ENCODE measurements at places on chromosomes 7 and 10.
A peak's percentile ranks its signal among the peaks of the same experiment; 100 is the strongest.

DNA sequence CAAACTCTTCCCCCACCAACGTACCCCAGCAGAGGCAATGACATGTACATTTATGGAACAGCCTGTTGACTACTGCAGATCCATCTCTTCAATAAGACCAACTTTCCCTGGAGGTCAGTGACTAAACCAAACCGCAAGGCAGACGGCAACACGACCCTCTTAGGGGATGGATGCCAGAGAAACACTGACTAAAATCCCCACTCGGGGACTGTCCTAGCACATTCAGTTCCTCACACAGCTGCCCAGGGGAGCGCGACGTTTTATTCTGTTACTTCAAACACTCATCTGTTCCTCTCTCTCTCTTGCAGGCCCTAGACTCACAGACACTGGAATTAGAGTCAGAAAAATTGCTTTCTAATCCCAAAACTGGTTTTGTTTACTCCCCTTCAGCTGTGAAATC is 146.5 kb upstream of the PRSS1 start:
- no peak for DNase-seq

DNA sequence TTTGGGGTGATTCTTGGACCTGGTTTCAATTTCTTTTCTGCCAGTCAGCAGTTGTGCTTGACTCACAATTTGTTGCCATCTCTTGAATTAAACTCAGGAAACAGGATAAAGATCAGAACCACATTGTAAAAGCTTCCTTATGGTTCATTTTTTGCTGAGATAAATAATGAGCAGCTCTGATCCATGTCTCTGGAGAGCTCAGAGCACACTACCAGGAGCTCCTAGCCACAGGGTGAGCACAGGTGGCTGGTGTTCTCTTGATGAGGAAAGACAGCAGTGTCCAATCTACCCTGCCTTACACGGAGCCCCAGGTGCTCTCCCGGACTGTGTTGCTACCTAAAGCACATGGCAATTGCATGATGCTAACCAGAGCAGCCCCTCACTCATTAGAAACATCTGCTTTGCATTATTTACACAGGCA is 17.2 kb upstream of the FAM170B start:
- no peak for DNase-seq

DNA sequence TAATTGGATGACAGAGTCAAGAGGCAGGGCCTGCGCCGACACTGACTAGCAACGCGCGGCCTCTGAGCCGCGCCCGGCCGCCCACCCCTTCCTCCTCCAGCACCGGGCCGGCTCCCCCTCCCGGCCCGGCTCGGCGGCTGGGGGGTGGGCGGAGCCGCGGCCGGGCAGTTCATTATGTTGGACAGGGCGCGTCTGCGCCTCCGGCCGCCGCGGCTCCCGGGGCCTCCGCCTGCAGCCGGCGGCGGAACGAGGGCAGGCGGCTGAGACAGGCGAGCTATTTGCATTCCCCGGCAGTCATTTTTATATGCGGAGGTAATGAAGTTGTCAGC is 106.7 kb downstream of the SNX10 start:
- DNase-seq: no peak

DNA sequence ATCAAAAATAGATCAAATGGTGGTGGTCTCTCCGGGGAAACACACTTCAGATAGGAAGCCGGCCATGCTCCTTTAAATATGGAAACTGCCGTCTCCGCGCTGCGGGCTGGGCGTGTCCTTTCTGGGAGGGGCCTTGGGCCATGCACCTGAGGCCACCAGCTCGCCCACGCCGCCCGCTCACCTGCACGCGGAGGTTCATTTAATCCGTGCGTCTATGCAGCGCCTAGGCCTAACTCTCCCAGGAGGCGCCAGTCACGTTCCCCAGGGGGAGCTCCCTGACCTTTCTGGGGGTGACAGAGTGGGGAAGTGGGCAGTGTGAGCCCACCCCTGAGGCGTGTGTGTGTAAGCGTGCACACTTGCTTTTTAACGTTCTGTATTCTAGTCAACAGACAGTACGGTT is 64.0 kb downstream of the C10orf143 start:
- DNase-seq: no peak

- no peak for DNase-seq
Measured at GRCh38 chr7:130988443-130988842, 254.4 kb upstream of the KLF14 start.

DNA sequence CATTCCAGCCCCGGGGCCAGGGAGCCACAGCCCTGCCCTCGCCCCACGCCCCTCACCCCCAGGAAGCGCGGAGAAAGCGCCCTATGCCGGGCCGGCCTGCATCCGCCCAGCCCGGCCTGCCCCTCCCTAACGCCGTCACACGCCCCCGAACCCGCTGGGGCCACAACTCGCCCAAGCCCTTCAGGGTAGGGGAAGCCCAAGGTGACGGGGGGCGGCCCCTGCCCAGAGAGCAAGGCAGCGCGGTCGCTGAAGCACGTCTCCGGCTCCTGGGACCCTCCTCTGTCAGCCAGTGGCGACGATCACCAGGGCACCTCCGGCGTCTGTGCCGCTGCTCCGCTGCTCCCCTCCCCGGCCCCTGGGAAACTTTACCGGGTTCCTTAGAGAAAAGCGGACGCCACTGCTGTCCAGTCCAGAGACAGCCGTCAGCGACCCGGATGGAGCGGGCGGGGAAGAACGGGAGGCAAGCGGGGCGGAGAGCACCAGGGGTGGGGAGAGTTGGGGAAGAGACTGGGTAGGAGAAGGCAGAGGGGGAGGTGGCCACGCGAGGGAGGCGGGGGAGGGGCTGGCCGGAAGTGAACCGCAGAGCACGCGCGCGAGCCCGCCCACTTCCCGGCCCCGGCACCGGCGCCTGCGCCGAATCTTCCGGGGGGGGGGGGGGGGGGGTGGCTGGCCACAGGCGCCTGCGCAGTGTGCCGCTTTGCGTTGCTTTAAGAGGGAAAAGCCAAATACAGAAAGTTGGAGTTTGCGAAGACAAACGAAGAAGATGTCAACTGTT is at the start of gene HERC4:
TSS of gene HERC4 (minus strand) at position 509 of the 775 bp plus-strand sequence. CDS start 2,175 bp downstream, outside the sequence.
- DNase-seq: peak; percentile 92

DNA sequence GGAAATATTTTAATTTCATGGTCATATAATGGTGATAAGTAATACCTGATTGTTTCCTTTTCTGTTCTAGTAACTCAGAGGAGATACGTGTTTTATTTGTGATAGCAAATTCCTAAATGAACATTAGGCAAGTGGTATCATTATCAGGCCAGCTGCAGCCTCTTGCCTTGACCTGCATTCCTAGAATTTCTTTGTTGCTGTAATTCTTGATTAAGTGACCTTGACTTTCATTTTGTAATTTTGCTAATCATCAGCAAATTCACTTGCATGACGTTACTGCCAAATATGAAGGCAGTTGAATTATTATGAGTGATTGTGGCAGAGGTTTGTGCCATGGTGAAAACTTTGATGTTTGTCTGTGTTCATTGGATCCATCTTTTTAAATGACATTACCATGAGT is 5.6 kb upstream of the AS3MT start:
- DNase-seq: no peak

GRCh38 chr7:1883031-1883761 is 213.1 kb downstream of the ELFN1 start:
- DNase-seq: no peak

GRCh38 chr7:118898284-118898683 is 673.8 kb downstream of the ANKRD7 start:
- no peak for DNase-seq

DNA sequence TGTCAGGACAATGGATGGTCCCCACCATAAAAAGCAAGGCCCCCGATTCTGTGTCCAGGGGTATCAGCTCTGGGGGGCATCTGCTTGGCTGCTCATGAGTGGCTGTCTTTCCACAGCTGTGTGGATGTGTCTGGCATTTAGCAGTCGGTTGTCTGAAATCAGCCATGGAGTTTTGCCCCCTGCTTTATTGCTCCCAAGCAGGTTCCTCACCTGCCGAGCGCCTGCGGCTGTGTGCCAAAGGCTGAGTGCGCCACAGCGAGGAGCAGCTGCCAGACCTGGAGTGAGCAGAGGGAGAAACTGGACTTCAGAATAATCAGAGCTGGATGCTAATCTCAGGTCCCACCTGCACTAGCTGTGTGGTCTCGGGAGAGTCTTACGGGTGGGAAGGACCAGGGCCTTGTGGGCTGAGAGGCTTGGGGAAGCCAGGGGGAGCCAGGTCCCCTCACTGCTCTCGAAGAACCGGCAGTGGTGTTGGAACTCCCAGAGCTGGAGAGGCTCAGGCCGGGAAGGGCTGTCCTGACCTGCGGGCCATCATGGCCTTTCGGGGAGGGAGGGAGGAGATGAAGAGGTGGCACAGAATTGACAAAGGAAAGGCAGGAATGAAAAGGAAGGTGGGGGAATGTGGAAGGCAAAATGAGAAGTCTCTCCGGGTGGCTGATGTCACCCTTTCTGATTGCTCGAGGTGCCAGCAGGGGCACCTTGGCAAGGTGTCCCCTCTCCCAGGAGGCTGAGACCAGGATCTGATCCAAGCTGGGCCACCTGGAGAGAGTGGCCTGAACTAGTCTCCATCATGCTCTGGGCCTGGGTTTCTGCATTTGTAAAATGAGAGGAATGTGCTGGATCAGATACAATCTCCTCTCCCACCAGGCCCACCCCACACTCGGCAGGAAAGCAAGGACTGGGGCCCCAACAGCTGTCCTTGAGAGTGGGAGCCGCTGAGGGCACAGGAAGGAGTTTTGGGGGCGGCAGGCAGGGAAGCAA is 30.2 kb upstream of the LEP start:
- no peak for DNase-seq

- no peak for DNase-seq
Measured at GRCh38 chr10:29829776-29830175, 195.0 kb upstream of the SVIL start.

DNA sequence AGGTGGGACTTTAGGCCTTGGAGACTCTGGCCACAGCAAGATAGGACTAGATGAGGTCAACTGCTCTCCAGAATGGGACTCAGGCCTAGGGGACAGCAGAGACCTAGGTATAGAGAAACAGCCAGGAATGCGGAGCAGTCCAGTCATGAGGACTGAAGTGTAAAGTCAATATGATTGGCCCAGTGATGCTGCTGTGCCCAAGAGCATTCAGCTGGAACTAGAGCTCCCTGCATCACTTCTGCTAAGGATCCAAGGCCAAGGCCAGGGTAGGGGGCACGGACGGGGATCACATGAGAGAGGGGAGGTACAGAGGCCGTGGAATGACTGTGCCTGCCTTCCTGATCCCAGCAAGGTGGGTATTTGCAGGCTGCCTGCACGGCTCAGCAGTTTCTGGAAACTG is 237.9 kb downstream of the FRMD4A start:
- no peak for DNase-seq

- no peak for DNase-seq
Measured at GRCh38 chr10:122510326-122510725, 49.0 kb downstream of the HTRA1 start.

DNA sequence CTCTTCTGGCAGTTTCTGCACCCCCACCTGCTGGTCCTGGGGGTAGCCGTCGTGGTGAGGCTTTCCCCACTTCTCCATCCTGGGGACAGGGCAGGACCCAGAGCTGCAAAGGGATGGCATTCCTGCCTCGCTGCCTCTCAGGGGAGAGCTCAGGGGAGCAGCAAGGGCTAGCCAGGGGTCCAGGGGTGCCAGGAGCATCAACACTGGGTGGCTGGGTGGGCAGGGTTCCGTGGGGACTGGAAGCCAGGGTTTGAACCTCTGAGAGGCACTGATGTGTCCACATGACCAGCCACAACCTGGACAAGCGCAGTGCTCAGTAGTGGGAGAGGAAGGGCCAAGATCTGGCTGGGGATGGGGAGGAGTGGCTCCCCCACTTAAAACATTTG is 5.6 kb downstream of the ABCB8 start:
- no peak for DNase-seq

GRCh38 chr10:11146402-11147171 is 128.9 kb downstream of the CELF2 start:
- DNase-seq: no peak

GRCh38 chr10:117165538-117166417 is 27.7 kb upstream of the VAX1 start:
- DNase-seq: peak; percentile 28

- DNase-seq: no peak
Measured at GRCh38 chr7:151767557-151767956, 109.4 kb downstream of the PRKAG2 start.

DNA sequence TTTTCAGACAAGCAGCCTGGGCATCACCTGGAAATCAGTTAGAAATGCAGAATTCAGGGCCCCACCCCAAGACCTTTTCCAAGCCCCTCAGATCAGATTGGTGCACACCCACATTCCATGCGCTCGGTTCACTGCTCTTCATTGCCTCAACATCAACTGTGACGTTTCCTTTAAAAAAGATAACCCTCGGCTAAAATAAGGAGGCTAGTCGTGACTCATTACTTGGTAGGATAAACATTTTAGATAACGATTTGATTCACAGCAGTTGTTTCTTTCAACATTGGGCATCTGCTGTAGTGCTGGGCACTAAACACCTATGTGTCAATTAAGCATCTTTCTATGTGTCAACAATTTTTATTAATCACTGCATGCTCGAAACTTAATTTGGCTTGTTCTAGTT is 191.1 kb upstream of the LRGUK start:
- DNase-seq: no peak

DNA sequence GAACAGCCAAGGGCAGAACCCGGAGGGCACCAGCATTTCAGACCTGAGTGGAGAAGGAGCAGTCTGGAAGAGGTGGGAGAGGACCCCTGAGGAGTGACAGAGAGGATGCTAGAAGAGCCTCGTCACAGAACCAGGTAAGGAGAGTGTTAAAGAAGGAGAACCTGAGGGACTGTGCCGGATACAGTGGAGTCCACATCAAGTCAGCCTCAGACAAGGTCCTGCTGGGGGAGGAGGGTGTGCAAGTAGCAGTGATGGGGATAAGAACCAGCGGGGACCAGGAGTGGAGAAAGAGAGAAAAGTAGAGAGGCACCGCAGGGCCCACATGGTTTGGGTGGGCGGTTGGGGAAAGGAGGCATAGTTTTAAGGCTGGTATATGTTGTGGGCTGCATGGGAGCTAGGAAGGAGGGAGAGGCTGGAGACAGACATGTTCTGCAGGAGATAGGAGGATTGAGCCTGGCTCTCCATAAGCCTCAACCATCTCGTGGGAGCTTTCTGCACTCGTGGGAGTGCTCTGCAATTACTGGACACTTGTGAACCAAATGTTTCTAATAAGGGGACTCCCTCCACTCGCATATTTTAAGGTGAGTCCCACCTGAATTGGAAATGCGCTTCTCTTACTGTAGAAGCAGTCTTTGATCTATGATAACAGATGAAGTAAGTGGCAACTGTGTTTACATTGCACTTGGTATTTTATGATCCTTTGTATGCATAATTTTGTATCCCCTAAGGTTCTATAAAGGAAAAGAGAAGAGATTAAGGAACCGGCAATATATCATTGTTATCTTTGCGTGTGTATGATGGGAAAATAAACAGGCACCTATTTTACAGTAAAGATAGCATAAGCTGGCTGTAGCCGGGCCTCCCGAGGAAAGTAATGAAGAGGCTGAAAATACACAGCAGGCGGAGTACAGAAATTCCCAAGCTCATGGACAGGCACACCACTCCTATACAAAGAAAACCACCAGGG is 154.8 kb downstream of the ADAM12 start:
- DNase-seq: no peak

GRCh38 chr10:6255548-6256061 is 52.9 kb downstream of the PFKFB3 start:
- DNase-seq: no peak

DNA sequence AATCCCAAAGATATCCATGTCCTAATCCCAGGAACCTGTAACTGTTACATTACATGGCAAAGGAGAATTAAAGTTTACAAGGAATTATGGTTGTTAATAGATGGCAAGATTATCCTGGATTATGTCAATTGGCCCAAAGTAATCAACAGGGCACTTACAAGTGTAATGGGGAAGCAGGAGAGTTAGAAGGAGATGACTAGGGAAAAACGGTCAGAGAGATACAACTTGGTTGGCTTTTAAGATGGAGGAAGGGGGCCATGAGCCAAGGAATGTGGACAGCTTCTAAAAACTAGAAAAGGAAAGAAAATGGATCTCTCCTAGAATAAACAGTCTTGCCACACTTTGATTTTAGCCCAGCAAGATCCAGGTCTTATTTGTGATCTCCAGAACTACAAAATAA is 3.3 kb downstream of the JMJD1C start:
- no peak for DNase-seq

All from activated CD8-positive, alpha-beta T cell treated with anti-CD3 and anti-CD28 coated beads, Interleukin-2, amount 10 ng/mL, durations not matched to agents 7 days and 5 days (primary cell).